ENCODE measurements at places on chromosomes 7 and 10. TPM values are rescaled to one million over a fixed set of nuclear protein-coding genes. Genes with fewer than 3 reads are reported as not detected.

DNA sequence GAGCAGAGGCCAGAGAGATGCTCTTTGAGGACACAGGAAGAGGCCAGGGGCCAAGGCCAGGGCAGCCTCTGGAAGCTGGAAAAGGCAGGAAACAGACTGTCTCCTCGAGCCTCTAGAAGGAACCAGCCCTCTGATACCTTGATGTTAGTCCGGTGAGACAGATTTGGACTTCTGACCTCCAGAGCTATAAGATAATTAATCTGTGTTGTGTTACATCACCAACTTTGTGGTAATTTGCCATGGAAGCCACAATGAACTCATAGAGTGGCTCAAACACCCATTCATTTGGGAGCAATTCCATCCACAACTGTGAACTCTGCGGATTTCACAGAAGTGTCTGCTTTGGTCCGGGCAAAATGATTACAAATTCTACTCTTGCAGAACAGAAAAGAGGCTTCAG lies 48.7 kb downstream of the OAT start:
- no peak for DNase-seq

GRCh38 chr7:2613931-2614600 lies 17.7 kb upstream of the TTYH3 start:
- DNase-seq = no peak

DNA sequence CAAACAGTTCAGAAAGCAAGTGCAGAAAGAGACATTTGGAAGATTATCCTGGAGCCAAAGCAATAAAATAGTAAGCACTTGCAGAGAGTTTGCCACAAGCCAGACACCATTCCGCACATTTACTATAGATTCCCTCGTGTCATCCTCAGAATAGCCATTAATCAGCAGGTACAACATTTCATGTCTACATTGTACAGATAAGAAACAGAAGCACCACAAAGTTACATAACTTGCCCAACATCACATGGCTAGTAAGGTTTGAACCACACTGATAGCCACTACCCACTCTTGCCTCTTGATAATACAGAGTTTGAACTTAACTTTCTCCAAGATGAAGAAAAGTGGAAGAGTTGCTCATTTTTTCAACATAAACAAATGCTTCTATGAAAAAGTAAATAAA lies 40.6 kb upstream of the GHITM start:
- DNase-seq = no peak

DNA sequence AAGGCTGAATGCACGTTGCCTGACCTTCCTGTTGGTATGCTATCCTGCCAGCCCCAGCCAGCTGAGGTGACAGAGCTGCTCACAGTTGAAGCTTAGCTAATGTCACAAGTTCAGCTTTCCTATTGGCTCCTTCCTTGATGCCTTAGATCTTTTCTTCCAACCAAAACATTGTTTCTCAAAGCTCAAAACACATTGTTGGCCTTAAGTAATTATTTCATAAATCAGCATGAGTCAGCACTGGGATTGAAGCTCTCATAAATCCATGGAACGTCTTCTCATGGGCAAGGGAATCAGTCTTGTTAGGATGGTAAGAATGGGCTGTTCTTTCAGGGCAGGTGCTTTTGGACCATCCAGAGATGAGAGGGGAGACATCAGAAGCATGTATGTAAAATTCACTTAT lies 128.1 kb upstream of the SAMD8 start:
- DNase-seq = no peak

The C10orf53 gene
- polyA plus RNA-seq = not detected
